ENCODE measurements at places on chromosomes 7 and 10. TPM values are rescaled to one million over a fixed set of nuclear protein-coding genes. Genes with fewer than 3 reads are reported as not detected.

DNA sequence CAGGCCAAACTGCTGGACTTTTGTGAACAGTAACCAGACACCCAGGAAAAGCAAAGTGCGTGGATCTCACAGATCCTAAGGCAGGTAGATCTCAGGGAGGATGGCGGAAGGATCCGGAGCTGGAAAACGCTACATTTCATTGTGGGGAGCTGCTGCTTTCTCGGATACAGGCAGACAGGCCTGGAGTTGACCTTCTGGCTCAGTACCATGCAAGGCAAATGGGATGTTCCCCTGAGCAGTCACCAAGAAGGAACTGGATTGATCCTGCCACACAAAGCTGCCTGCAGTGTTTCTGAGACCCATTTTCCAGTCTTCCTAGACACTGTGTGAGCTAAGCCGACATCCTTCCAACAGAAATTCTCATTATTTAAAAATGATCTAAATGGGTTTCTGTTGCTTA is 65.5 kb downstream of the ZRANB1 start:
- no peaks in the 10 kb centered on the region for H3K36me3 ChIP-seq
- H3K27ac ChIP-seq: no peak overlapping the region
- H3K4me1 ChIP-seq: peaks cover 4% of the 10 kb centered on the region
- no peak overlapping the region for H3K4me3 ChIP-seq
- no peaks in the 10 kb centered on the region for H3K27me3 ChIP-seq

DNA sequence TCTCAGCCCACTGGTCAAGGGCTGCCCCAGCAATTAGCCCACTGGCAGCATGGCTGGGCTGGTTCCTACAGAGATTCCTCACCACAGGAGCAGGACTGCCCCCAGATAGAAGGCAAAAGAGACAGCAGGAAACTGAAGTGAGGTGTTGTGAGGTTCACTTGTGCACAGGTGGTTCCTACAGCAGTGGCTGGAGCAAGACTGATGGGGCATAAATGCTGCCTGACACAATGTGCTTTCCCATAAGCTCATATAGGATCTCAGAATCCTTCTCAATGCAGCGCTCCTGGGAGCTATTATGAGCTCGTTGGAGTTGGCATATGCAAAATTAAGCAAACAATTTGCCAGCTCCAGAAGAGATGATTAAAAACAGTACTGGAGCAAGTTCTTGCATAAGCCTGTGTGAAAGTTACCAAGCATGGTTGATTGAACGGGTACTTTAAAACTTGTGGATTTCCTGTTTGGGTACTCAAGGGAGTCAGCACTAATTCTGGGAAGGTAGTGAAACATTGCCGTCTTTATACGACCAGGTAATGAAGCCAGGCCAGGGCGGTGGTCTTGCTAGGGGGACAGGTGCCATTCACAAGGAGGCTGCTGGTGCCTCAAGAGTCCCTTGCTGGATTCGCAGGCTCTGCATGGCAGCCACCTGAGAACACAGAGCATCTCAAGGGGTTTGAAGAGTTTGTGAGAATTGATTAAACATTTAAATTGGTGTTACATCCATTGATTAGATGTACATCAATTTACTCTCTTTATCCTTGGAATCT is 20.3 kb upstream of the PRKCQ start:
- H3K27ac ChIP-seq: no peak overlapping the region
- H3K27me3 ChIP-seq: no peaks in the 10 kb centered on the region
- DNase-seq: no peak
- H3K4me1 ChIP-seq: no peaks in the 10 kb centered on the region
- no peaks in the 10 kb centered on the region for H3K36me3 ChIP-seq
- no peak overlapping the region for H3K4me3 ChIP-seq

Gene SMKR1
- not detected for total RNA-seq

DNA sequence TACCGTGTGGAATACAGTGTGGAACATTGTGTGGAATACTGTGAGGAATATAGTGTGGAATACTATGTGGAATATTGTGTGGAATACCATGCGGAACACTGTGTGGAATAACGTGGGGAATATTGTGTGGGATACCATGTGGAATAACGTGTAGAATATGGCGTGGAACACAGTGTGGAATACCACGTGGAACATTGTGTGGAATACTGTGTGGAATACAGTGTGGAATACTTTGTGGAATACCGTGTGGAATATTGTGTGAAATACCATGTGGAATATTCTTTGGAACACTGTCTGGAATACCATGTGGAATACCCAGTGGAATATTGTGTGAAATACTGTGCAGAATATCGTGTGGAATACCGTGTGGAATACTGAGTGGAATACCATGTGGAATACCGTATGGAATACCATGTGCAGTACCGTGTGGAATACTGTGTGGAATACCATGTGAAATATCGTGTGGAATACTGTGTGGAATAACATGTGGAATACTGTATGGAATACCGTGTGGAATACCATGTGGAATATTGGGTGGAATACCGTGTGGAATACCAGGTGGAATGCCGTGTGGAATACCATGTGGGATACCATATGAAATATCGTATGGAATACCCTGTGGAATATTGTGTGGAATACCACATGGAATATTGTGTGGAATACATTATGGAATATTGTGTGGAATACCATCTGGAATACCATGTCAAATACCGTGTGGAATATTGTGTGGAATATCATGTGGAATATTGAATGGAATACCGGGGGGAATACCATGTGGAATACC is 133.1 kb upstream of the CHST15 start:
- H3K27me3 ChIP-seq: peaks cover 13% of the 10 kb centered on the region
- peaks cover 7% of the 10 kb centered on the region for H3K4me1 ChIP-seq
- H3K27ac ChIP-seq: no peak overlapping the region

DNA sequence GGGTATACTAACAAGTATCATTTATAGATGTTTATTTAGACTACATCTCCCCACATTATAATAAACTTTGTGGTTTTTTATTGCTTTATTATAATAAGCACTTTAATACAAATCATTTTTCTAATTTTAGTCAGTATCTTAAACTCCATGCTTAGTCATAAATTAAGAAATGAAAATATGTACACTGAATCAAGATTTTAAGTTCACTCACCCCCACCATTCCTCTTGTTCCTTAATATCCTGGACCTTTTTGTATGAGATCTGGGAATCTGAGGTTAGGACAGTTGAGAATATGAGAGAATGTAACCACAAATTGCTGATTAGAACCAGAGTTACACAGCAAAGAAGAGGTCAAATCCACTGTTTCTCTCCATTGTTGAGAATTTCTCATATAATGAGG is 93.6 kb upstream of the WNT16 start:
- no peak overlapping the region for H3K4me3 ChIP-seq
- no peak for DNase-seq
- no peaks in the 10 kb centered on the region for H3K36me3 ChIP-seq
- no peaks in the 10 kb centered on the region for H3K4me1 ChIP-seq
- no peaks in the 10 kb centered on the region for H3K27me3 ChIP-seq

GRCh38 chr10:1814556-1814955 is 77.2 kb upstream of the ADARB2 start:
- H3K27ac ChIP-seq: no peak overlapping the region
- no peak for DNase-seq
- H3K27me3 ChIP-seq: no peaks in the 10 kb centered on the region

- peaks cover 3% of the 10 kb centered on the region for H3K36me3 ChIP-seq
- DNase-seq: no peak
- no peaks in the 10 kb centered on the region for H3K27me3 ChIP-seq
- H3K27ac ChIP-seq: no peak overlapping the region
- H3K4me1 ChIP-seq: no peaks in the 10 kb centered on the region
- H3K4me3 ChIP-seq: no peak overlapping the region
These were observed 95.4 kb downstream of the IDE start for GRCh38 chr10:92478536-92478935.

Gene PPP1R3C
- 16.8 TPM for total RNA-seq

Gene GPRIN2
- 20.2 TPM for total RNA-seq

Gene MDFIC
- total RNA-seq: 50.0 TPM

Gene TUBAL3
- not detected for total RNA-seq

DNA sequence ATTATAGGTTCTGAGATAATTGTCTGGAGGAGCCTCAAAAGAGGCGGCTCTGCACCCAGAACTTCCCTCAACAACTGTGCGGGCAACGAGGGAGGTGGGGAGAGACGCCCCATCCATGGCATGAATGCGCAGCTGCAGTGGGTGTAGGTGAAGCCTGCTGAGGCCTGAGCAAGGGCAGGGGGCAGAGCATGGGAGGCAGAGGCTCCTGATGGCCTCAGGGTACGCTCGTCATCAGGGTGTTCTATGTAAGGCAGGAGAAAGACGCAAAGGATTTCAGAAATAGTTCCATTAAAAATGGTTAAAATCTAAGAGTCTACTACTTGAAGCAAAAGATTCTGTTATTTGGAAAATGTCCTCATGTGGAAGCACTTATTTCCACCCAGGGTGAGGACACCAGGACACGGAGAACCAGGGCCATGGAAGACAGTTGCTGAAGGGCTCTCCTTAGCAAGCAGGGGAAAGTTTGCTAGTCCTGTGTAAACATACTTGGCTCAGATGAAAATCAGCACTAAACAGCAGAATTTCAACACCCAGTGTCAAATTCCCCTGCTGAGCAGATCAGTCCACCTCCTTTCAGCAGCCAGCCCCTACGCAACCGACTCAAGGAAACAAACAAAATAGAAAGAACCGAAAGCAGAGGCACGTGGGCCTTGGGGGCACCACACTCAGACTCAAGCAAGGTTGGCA is 18.9 kb downstream of the INSIG1 start:
- DNase-seq: no peak
- no peaks in the 10 kb centered on the region for H3K4me1 ChIP-seq
- peaks cover 7% of the 10 kb centered on the region for H3K27me3 ChIP-seq
- H3K27ac ChIP-seq: peak overlapping the region; percentile 51

- no peaks in the 10 kb centered on the region for H3K27me3 ChIP-seq
- no peak for DNase-seq
- H3K4me3 ChIP-seq: no peak overlapping the region
- H3K36me3 ChIP-seq: no peaks in the 10 kb centered on the region
- no peak overlapping the region for H3K27ac ChIP-seq
These were observed 14.5 kb downstream of the EGFR start for GRCh38 chr7:55033236-55033846.

DNA sequence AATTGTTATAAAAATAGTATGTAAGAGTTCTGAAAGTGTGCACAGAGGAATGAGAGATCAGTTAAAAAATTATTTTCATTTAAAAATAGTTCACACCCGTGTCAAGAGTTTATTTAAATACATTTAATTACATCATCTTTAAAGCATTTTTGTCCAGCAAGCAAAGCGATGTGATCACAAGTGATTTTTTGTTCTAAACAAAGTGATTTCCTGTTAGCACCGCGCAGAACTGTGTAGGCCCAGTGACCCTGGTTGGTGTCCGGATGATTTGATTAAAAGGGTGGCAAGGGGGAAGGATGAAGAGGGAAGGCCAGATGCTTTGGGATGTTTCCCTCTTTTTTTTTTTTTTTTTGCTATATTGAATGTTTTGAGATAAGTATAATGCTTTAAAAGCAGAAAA is 227.8 kb upstream of the PITRM1 start:
- H3K4me1 ChIP-seq: no peaks in the 10 kb centered on the region
- H3K36me3 ChIP-seq: no peaks in the 10 kb centered on the region
- H3K27ac ChIP-seq: peak overlapping the region; percentile 33
- DNase-seq: peak; percentile 56

Gene EPDR1
- total RNA-seq: 84.8 TPM

GRCh38 chr10:89554433-89554832 is 19.0 kb upstream of the SLC16A12 start:
- H3K4me1 ChIP-seq: no peaks in the 10 kb centered on the region
- no peaks in the 10 kb centered on the region for H3K36me3 ChIP-seq
- no peak for DNase-seq
- H3K27ac ChIP-seq: no peak overlapping the region
- no peaks in the 10 kb centered on the region for H3K27me3 ChIP-seq
- H3K4me3 ChIP-seq: no peak overlapping the region

DNA sequence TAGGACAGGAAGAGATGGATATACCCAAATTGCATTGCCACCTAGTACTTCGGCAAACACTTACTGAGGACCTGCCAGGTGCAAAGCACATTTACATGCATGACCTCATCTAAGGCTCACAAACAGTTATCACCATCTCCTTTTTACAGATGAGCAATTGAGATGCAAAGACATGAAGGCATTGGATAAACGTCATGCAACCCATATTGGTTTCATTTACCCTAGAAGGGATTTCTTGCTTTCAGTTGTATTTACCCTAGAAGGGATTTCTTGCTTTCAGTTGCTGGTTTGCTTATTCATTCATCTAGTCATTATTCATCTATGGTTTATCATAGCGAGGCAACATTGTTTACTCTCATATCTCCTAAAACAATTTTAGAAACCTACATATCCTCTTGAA is 52.2 kb downstream of the STEAP1B start:
- no peaks in the 10 kb centered on the region for H3K36me3 ChIP-seq
- no peak overlapping the region for H3K27ac ChIP-seq
- H3K27me3 ChIP-seq: peaks cover 12% of the 10 kb centered on the region
- peaks cover 10% of the 10 kb centered on the region for H3K4me1 ChIP-seq

DNA sequence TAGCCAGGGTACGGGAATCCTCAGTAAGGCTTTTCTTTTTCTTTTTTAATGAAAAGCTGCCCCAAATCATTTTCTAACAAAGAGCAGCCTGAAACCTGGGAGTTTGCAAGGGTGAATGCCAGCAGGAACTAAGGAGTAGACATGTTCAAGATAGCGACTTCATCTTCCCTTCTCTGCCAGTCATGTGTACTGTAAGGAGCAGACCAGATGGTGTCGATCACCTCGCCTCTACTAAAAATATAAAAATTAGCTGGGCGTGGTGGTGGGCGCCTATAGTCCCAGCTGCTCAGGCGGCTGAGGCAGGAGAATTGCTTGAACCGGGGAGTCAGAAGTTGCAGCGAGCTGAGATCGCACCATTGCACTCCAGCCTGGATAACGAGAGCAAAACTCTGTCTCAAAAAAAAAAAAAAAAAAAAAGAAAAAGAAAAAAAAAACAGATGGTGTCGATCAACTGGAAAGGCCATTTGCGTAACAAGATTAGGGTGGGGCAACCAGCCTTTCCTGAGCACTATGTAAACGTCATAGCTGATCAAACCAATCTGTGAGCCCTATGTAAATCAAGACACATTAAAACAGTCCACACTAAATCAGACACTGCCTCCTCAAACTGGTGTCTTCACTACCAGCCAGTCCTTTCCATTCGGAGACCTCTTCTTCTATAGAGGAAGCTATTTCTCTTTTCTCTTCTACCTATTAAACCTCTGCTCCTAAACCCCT is 33.8 kb downstream of the NOLC1 start:
- H3K27ac ChIP-seq: no peak overlapping the region
- DNase-seq: peak; percentile 13
- H3K4me3 ChIP-seq: no peak overlapping the region
- H3K4me1 ChIP-seq: no peaks in the 10 kb centered on the region

- peak overlapping the region; percentile 34 for H3K27ac ChIP-seq
- H3K4me3 ChIP-seq: no peak overlapping the region
- H3K4me1 ChIP-seq: peaks cover 8% of the 10 kb centered on the region
- no peak for DNase-seq
- no peaks in the 10 kb centered on the region for H3K27me3 ChIP-seq
These were observed 153.4 kb downstream of the BICC1 start for GRCh38 chr10:58666024-58666423.
